AG20443 (cell line): ENCODE measurements at places on chromosomes 2 and 18.

DNA sequence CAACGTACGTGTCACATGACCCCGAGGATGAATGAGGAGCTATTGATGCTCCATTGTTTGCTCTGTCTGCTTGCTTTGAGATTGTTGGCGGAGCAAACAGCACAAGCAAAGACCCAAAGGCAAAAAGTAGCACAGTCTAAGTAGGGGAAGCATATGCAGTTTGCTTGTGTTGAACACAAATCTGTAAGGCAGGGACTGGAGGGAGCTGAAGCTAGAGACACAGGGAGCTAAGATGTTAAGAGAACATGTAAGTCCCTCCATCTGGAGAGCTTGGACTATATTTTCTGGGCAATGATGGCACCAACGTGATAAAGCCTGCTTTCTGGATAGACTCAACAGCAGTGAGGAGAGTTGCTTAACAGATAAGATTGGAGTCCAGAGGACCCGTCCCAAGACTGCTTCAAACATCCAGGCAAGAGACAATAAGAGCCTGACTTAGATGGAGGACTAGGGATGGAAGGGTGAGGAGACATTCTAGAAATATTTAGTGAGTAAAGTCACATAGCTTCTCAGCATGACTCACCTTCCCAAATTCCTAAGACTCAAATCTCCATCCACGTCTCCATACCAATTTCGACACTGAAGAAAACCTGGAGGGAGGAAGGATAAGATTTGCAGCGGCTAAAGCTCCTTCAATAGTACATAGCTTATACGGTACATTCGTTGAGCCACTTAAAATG is 88.1 kb upstream of the KLF7 start:
- DNase-seq = peak; percentile 75

GRCh38 chr2:149098701-149099100 is 60.2 kb downstream of the LYPD6B start:
- peak; percentile 50 for DNase-seq

DNA sequence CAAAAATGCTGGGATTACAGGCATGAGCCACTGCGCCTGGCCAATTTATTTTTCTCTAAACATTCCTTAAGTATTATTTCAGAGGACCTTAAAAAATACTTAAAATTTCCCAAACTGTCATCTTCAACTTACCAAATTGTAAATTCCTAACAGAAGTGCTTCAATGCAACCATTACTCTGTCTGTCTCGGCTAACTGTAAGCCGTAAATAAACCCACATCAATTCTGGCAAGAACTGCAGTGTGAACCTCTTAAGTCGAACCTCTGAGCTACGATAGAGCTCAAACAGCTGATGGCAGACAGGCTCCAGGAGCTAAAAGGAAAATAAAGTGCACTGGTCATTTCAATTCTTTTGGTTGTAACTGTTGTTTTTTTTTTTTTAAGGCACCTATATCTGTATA is 53.4 kb upstream of the ORC2 start:
- DNase-seq = no peak

DNA sequence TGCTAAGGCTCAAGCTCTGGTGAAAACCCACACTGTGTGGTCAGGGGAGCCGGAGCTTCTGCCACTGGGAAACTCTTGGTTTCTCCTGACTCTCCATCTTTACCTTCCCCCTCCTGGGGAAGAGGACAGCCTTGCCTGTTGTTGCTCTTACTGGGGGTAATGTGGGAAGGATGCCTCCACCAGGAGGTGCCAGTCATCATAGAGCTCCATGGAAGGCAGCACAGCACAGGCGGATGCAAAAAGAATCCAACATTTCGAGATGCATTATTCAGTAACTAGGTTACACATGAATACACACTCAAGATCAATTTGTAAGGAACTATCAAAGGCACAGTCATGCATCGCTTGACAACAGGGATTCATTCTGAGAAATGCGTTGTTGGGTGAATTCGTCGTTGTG is 322.6 kb downstream of the AFF3 start:
- no peak for DNase-seq

DNA sequence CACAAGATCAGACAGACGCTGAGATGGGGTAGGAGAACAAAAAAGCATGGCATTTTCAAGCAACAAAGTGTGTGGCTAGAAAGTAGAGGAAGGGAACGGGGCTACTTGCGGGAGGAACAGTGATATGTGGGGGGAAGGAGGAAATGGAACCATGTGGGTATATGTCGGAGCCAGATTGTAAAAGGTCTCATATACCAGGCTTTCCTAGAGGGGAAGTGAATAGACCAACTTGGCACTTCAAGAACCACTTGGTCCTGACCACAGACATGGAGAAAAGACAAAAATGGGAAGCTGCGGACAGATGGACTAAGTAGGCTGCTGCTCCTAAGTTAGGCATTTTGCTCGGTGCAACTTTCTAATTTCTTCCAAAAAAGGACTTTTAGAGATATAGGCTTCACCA is 196.0 kb downstream of the DCC start:
- no peak for DNase-seq

GRCh38 chr2:239662413-239663120 is 261.7 kb upstream of the HDAC4 start:
- no peak for DNase-seq
